ENCODE measurements at places on chromosomes 6 and 20.

- no peak for DNase-seq
Observed at GRCh38 chr6:112054555-112055190, 769 bp downstream of the CCN6 start.

DNA sequence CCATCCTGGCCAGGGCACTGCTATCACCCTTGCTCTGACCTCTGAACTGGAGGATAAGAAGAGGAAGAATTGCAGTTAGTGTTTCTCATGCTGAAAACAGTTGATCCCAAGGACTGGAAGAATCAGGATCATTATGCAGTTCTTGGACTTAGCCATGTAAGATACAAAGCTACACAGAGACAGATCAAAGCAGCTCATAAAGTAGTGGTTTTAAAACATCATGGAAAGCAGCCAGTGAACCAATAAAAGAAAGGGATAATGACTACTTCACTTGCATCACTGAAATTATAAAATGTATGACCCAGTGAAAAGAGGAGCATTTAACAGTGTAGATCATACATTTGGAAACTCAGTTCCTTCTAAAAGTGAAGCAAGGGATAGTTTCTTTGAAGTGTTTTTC, 47.7 kb downstream of the DNAH8 start:
- DNase-seq = no peak

- peak; percentile 15 for DNase-seq
Observed at GRCh38 chr20:1707588-1708449, 50.2 kb upstream of the SIRPG start.

DNA sequence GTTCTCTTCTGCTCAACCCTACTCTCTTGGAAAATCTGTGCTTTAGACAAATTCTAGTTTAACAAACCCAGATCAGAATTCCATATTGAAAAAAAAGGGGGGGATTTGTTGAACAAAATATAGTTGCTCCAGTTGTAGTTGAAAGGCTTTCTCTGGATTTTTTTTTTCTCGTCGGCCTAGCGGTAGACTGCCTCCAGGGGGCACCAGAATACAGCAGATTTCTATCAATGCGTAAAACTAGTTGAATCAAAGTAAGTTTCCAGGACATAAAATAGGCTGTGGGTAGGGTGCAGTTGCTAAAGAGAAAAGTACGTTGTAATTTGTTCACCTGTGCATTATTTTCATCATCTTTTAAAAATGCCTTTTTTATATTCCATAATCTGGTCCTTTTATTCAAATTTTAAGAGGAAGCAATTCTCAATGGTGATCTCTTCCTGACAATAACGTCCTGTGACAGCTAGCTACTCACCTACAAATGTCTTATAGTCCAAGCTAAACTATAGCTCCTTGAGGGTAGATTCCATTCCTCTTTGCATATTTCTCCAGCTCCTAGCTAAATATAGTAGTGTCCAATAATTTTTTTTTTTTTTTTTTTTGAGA, 105.4 kb downstream of the PERP start:
- peak; percentile 46 for DNase-seq

GRCh38 chr6:156617376-156617775, 159.8 kb upstream of the ARID1B start:
- no peak for DNase-seq
